ENCODE measurements at places on chromosomes 6 and 20.

DNA sequence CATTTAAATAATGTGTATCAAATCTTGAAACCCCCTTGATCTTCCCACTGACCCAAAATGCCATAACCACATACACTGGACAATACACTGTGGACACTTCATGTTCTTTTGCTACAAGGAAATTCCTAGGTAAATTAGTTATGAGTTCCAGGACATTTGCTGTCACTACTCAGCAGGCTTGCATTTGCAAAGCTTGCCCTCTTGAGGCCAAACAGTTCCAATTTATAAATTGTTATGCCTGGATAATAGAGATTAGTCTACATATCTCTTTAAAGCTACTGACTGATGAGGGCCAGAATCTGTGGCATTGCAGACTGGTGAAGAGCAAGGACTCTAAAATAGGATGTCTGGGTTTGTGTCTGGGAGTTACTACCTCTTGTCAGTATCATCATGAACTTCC lies 17.4 kb upstream of the RAB32 start:
- DNase-seq, result no peak

DNA sequence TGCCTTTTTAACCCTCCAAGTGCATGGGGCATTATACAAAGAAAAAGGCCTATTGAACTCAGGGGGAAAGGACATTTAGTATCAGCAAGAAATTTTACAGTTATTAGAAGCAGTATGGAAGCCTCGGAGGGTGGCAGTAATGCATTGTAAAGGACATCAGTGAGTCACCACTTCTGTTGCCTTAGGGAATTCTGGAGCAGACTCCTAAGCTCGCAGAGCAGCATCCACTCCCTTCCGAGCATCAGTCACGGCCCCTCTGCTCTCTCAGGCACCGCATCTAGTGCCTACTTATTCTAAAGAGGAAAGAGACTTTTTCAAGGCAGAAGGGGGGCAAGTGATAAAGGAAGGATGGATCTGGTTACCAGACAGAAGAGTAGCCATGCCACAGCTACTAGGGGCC lies 296.5 kb downstream of the RNGTT start:
- DNase-seq, result no peak

DNA sequence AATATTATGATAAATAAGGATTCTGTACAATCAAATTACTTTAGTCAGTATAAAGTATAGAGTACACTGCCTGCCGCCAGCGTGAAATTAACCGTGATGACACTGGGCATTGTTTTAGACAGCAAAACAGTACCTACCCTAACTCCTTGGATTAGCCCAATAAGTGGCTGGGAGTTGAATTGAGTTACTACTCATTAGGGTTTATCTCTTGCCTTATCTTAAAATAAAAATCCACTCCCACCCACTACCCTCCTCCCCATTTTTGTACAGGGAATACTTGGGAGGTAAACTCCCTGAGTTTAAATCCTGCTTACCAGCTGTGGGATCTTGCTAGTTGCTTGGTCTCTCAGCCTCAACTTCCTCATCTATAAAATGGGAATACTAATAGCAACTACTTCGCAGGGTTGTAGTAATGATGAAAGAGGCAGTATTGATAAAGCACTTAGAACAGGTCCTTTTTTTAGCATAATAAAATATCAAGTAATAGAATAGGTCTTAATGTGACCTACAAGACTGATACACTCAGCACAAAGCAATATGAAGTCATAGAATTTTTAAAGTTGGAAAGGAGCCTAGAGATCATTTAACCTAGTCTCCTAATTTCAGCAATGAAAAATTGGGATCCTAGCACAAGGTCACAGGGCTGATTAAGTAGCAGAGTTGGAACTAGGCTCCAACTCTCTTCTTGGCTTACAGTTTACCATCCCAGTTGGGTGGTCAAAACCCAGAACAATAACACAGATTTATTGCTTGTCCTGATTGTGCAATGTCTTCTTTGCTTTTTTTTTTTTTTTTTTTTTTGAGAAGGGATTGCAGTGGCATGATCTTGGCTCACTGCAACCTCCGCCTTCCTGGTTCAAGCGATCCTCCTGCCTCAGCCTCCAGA lies 23.8 kb downstream of the PHACTR2 start:
- DNase-seq, result no peak

GRCh38 chr6:3899970-3900439 lies 50.8 kb downstream of the FAM50B start:
- no peak for DNase-seq

DNA sequence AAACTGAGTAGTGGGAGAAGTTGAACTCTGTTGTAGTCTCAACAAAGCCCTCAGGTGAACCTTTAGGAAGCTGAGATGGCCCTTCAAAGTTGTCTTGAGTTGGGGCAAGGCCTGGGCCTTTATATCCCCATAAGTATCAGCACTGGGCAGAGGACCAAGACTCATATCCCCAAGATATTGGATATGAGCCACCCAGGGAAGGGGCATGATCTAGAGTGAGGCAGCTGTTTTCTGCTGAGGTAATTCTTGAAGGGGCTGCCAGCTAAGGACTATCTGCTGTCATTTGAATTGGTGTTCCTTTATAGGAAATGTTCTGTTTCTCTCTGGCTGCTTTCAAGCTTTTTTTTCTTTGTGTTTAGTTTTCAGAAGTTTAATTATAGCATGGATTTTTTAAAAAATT lies 140.7 kb upstream of the FLRT3 start:
- DNase-seq, result no peak

DNA sequence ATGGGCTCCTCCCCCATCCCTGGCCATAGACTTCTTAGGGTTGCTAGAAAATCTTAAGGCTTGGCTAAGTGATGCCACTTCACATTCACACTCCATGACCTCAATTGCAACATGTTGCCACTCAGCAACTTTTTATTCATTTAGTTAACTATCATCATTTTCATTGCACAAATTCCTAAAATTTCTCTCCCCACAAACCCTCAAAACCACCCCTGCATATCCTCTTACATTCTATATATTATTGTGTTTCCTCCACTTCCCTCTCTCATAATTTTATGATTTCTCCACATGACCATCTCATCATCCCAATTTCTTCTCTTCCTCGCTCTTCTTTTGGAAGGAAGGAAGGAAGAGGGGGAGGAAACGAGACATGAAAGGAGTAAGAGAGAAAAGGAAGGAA lies 436.0 kb downstream of the HACE1 start:
- DNase-seq, result no peak

- no peak for DNase-seq
Observed at GRCh38 chr6:62150048-62150663, 135.9 kb downstream of the KHDRBS2 start.

DNA sequence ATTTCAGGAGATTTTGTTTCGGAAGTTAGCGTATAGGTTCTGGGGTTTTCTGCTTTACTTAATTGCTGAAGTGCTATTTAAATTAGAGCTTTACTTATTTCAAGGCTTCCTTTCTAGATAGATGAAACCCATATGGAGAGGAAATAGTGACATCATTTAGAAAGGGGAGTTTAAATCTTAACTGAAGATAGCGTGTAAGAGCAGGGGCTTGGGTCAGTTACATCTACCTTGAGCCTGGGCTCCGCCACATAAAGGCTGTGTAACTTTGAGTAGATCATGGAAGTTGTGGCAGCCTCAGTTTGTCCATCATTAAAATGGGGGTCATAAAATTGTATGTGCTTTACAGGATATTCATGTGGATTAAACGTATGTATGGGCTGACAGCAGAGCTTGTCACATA lies 4.7 kb downstream of the CDS2 start:
- DNase-seq, result no peak

DNA sequence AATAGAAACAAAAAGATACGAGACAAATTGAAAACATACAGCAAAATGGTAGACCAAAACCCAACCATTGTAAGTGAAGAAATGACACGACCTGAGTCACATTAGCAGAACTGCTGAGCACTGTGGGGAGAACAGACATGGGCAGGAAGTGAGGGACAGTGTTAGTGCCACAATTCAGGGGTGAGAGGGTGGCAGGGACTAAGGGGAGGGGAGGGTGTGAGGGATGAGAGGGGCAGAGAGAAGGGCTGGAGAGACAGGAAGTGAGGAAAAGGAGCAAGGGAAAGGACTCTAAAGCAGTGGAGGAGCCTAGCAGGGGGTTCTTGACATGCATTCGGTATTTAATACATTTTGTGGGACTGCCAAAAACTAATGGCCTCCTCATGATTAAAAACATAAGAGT lies 45.0 kb upstream of the TRIM26 start:
- DNase-seq, result no peak

Measured in activated CD8-positive, alpha-beta memory T cell treated with anti-CD3 and anti-CD28 coated beads, Interleukin-2, amount 10 ng/mL, durations not matched to agents 7 days and 5 days (primary cell).